Tibial nerve (tissue), 4 donors: ENCODE measurements at places on chromosomes 6 and 20. TPM values are rescaled to one million over a fixed set of nuclear protein-coding genes. Genes with fewer than 3 reads are reported as not detected.
A peak's percentile ranks its signal among the peaks of the same experiment; 100 is the strongest.

The SAMD5 gene
- 0.84 TPM for total RNA-seq

The RAD21L1 gene
- not detected for total RNA-seq

DNA sequence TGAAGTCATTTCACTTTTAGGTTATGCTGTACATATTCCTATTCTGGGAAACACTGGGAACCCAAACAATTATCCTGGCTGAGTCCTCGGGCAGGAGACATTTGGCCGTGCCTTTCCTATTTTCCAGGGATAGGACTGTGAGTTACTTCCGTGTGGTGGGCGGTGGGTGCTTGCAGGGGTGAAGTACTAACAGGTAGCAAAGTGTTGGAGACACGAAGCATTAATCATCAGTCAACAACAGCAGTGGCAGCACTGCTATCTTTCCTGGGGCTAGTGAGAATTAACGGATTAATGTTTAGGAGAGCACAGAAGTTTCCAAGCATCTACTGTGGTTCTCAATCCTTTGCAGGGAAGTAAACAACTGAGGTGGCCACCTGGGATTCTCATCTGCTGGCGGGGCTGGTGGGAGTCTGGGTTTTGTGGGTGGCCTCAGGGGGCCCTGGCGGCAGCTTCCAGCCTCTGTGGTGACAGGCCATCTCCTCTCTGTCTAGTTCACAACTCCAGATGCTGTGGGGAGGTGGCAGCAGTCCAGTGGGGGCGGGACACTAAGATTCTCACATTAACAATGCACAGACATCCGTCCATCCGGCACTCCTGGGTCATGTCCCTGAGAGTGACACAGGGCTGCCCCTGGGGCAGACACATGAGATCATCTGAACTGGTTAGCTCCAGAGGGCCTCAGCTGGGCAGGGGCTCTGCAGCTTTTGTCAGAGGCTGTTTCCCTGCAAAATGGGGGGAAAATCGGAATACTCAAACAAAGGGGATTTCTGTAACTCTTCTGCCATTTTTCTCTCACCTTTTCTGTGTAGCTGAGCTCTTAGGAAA is 90.9 kb downstream of the GJA10 start:
- no peak for DNase-seq

DNA sequence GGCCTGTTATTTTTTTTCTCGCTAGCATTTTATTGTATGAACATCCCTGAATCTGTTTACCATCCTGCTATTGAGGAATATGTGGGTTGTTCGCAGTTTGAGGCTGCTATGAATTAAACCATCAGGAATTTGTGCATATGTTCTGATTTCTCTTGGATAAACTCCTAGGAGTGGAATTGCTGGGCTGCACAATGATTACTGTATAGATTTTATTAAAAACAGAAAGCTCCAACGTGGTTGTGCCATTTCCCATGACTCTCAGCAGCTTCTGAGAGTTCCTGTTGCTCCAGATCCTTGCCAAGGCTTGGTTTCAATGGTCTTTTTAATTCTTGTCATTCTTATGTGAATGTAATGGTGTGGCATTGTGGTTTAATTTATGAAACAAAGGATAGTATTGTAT is 75.1 kb downstream of the EDN3 start:
- DNase-seq = no peak

The LY86 gene
- 0.60 TPM for total RNA-seq

The SEMG1 gene
- total RNA-seq = not detected

DNA sequence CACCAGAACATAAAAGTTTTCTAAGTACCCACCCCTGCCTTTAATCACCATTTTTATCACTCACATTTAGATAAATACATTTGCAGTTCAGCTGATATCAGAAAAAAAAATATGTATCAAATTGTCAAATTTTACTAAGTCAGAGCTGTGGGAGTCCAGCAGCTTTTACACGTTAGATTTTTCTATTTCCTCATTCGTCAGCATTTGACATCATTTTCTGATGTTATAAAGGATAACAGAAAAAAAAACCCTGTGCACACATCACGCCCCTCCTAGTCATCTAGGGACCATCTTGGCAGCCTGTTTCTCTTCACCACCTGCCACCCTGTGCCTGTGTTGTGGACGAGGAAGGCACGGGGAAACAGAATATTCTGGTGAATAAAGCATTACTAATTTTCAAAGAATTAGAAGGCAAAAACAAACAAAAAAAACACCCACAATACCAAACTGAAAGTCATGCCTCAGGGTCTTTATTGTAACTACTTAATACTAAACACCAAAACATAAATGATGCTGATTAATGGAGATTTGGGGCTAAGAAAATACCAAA is 12.4 kb downstream of the B4GALT5 start:
- no peak for DNase-seq

The NUS1 gene
- total RNA-seq = 20.3 TPM

GRCh38 chr6:88141561-88142296 is 24.4 kb downstream of the CNR1 start:
- DNase-seq = no peak

DNA sequence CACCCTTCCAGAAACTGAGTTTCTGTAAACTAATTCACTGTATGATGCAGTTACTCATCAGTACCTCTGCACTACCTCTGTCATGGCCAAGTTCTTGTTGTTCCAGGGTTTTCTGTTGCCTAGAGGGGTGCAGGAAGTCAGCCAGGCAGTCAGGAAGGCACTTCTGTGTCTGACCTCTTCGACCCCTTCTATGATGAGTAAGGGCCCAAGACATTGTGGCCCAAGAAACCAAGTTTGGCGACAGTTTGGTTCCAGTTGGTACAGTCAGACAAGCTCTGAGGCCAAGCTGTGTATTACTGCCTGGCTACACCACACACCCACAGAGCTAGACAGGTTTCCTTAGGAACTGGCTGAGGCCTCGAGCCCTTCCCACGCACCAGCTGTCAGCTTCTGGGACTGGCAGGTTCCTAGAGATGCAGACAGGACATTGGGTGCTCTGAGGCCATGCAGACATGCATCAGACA is 41.2 kb downstream of the TRAF3IP2 start:
- no peak for DNase-seq

DNA sequence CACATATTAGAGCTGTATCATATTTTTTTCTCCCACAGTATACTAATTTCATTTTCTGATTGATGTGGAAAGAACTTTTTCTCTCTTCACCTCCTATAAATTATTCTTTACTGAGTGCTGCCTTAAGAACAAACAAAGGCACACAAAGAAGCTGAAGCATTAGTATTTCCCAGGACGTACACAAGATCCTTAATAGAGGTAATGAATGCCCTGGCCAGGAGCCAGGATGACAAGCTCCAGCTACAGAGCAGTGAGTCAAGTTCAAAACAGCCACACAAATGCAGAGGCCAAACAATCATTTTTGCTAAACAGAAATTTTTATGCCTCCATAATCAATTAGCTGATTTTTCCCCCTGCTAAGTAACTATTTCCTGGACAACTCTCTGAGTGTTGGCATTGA is 639.6 kb downstream of the EPHA7 start:
- DNase-seq = peak; percentile 23

DNA sequence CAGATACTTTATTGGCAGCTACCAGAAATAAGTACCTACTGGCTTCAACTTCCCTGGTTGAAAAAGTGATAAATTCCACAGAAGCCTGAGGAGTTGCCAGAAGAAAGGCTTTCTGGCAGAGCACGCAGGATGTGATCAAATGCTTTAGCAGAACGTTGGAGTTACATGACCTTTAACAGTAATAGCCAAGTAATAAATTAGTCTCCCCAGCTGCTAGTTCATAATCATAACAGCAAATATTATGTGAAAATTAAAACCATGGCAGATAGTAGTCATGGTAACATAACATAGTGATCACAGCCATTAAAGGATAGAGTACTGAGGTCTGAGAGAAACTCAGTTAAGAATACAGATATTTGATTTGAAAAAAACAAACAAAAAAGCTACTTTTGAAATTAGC is 567.7 kb downstream of the ADGRB3 start:
- no peak for DNase-seq

DNA sequence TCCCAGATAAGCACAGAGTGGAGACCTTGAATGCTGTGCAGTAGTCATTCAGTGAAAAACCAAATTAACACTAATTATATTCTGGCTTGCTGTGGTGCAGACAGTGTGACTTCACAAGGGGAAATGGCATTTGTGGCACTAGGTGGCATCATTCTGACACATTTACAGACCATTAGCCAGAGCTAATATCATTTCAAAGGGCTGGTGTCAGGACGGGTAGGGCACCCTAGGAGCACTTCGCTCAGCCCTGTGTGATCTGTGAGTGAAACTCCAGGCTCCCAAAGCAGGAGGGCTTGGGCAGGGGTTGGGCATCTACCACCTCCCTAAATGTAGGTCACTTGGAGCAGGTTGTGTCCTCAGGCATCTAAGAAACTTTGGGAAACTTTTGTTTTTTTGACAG is 555.8 kb downstream of the PKHD1 start:
- no peak for DNase-seq

The SAPCD1 gene
- 1.5 TPM for total RNA-seq

- no peak for DNase-seq
Observed at GRCh38 chr6:37799263-37799644, 20.3 kb upstream of the ZFAND3 start.

DNA sequence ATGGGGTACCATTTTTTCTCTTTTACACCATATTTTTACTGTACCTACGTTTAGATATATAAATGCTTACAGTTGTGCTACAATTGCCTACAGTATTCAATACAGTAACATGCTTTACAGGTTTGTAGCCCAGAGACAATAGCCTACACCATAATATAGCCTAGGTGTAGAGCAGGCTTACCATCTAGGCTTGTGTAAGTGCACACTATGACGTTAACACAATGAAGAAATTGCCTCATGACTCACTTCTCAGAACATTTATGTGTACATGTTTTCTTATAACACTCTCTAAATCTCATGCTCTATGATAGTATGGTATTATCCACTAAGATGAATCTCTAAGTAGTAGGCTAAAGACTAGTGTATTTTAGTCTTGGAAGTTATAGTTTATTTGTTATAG is 13.5 kb downstream of the GPR63 start:
- no peak for DNase-seq

DNA sequence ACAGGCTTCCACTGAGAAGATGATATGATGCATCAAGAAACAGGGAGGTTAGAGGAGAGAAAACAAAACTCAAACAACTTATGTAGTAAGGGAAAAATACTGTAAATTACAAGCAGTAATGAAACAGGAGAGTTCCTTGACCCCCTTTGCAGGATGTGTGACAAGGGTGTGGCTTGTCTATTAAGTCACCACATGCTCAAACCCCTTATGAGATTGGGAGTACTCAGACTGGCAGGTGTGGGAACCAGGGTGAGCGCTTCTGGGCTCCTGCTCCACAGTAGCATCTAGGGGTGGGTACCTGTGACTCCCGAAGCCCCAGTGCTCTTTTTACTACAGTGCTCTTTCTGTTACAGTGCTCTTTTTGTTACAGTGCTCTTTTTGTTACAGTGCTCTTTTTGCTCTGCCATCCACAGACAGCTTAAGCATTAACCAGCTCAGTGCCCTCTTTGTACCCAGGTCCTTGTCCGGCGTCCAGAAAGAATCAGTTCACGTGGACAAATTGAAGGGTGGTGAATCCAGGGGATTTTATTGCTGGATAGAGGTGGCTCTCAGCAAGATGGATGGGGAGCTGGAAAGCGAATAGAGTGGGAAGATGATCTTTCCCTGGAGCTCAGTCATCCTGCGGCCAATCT is 28.7 kb downstream of the OLIG3 start:
- no peak for DNase-seq

GRCh38 chr6:148590883-148591282 is 155.9 kb upstream of the UST start:
- DNase-seq = no peak

The FITM2 gene
- total RNA-seq = 9.0 TPM

DNA sequence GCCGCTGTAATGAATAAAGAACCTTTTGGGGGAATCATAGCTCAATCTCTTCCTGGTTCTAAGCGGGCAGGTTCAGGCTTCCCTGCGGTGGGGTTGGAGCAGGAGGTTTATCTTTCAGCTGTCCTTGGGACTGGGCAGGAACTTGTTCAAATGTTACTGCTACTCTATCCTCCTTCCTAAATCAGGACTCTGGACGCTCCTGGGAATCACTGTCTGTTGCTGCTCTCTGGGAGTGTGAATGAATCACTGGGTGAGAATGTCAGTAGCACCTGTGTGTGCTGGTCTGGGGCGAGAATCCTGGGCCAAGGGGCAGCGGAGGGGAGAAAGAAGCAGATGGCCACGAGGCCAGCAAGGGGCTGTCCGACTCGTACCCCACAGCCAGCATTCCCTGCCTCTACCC is 65.4 kb upstream of the ZNFX1 start:
- DNase-seq = no peak

- DNase-seq = no peak
Observed at GRCh38 chr6:11830105-11830504, 51.5 kb upstream of the ADTRP start.

The WFDC11 gene
- not detected for total RNA-seq

- DNase-seq = no peak
Observed at GRCh38 chr6:131059486-131059885, 3.6 kb downstream of the EPB41L2 start.

- no peak for DNase-seq
Observed at GRCh38 chr6:166507809-166508564, 78.5 kb downstream of the RAMACL start.

The DDX43 gene
- total RNA-seq = 1.3 TPM

DNA sequence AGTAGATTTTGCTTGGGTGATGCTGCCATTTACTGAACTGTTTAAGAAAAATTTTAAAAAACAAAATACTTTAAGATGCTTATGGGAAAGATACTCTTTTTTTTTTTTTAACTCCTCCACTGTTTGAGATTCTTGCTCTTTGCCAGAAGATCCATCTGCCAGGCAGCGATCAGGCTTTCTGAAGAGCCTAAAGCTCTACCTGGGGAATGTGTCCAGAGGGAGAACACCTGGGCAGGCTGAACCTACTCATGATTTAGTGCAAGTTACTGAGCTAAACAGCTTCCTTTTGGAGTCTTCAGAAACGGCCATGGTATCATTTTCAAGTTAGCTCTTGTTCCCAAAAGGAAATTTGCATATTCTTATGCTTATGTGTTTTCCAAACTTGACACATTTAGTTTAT is 23.5 kb upstream of the MLIP start:
- DNase-seq = no peak

DNA sequence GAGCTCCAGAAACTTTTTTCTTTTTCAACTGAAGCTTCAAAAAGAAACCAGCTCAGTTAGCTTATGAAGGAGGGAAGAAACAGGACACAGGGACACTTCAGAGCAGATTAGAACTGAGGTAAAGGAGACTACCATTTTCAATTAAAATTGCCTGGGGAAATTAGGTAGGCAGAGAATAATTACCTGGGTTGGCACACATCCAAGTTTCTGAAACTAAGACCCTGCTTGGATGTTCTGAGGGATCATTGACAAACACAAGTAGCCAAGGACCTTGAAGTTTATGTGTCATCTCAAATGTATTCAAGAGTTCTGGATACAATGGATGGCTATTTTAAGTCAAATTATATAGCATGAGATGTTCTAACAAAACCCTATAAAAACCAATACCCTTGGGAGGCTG is 137.6 kb downstream of the PLCB4 start:
- DNase-seq = no peak

- no peak for DNase-seq
Observed at GRCh38 chr6:117629119-117629660, 26.9 kb upstream of the GOPC start.

The CRISP3 gene
- total RNA-seq = not detected

GRCh38 chr20:36260316-36260715 is 24.0 kb downstream of the AAR2 start:
- no peak for DNase-seq

The GPX5 gene
- not detected for total RNA-seq

The OTOR gene
- not detected for total RNA-seq
